ENCODE measurements at places on chromosomes 13 and 19.

DNA sequence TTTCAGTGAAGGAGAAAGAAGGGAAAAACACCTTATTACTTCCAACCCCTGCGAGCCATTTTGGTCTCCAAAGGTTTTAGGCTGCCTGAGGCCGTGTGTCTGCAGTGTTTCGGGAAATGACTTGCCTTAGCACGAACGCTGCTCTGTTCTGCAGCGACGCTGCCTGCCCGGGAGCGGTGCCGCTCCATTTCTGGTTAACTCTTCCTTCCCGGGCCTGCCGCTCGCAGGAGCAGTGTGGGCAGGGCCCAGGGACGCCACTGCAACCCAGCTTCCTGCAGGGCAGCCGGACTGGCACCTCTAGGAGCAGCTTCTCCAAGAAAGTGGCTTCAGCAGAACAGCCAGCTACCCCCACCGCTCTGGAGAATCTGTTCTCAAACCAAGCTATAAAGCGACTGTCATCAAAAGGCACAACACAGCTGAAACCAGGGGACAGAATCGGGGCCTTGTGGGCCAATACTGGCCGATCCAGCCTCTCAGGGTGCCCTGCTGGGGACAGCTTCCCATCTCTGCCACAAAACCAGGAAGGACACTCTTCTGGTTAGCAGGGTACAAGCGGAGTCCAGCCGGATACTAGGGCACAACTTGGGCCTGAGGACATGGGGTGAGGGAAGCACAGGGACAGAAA, 72.2 kb downstream of the KCTD15 start:
- DNase-seq = no peak

- DNase-seq = no peak
Measured at GRCh38 chr13:24929196-24929595, 165.2 kb downstream of the RNF17 start.

DNA sequence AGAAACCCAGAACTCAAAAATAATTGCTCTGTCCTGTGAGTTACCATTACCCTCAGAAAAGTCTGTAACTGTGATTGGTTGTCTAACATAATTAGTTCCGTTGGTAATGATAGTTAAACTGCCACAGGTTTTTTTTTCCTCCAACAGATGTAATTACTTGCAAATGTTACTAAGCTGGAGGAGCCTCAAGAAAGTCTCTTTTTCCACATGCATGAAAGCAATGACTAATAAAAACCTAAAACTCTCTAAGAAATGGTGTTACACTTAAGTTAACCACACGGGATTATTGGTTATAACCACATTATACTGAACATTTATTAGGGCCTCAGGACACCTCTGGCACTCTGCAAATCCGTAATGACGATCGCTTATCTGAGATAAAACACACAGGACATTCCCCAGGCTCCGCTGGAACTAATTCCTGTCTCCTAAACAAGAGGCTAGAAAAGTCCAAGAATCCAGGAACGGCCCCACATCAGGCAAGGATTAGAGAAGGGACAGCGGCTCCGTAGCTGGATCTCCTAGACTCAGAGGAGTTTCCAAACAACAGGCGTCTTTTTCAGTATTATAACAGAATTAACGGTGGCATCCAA, 753 bp downstream of the ZNF235 start:
- no peak for DNase-seq

- DNase-seq = no peak
Measured at GRCh38 chr13:50226515-50227155, 211.4 kb downstream of the KCNRG start.

DNA sequence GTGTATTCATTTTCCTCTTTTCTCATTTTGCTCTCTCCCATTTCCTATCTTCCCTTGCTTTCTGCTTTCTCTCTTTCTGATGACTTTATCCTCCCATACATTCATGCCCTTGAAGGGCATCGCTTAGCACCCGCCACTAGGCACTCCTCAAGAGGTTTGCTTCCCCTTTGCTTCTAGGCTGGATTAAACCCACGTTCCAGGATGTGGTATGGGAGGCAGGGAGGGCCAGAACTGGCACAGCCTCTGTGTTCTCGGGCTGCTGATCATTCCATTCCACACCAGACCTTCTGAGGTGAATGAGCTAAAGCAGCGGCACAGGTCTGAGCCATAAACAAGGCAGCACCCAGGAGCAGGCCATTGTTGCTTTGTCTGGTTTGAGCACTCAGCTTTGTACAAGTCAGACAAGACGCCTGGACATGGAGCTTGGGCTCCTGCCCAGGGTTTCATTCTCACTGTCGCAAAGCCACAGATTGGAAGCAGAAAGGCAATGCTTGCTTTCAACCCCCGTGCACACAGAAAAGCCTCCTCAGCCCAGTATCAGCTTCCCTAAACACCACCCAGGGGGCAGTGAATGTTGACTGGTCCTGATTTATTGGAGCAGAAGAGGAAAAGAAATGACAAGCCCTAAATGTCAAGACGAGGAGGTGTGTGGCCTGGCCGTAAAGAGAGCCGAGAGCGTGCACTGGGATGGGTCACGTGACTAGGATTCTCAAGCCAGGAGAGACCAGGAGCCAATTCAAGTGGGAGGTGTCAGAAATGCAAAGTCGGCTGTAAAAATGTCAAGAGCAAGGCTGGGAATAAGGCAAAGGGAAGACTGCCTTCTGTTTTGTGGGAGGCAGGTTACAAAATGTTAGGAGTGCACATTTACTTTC, 218.0 kb upstream of the SERP2 start:
- peak; percentile 70 for DNase-seq

GRCh38 chr19:16207490-16208025, 9.8 kb downstream of the AP1M1 start:
- no peak for DNase-seq
